Psoas muscle (tissue), 8 donors: ENCODE measurements at places on chromosomes 1 and 21.

DNA sequence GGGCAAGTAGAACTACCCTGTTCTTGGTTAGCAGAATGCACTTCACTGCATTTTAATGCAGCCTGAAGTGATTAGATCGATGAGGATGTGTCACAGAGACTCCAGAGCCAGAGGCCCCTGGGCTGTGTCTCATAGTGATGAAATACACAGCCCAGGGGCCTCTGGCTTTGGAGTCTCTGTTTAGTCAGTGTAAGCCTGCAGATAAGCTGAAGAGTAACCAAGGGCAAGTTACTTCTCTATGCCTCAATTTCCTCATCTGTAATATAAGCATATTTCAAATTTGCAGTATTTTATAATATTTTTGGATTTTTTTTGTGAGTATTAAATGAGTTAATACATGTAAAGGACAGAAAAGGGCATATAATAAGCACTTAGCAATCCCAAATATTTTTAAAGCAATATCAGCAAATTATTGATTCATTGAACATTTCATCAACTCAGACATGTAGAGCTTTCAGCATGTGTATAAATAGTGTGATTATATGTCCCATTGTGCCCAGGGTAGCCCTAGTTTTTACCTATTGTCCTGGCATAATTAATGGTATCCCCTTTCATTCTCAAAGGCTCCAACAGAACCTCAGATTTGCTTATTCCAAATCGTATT lies 23.6 kb upstream of the APOBEC4 start:
- DNase-seq, result no peak

- no peak for DNase-seq
Measured at GRCh38 chr1:55877437-55878232, 662.5 kb upstream of the USP24 start.

DNA sequence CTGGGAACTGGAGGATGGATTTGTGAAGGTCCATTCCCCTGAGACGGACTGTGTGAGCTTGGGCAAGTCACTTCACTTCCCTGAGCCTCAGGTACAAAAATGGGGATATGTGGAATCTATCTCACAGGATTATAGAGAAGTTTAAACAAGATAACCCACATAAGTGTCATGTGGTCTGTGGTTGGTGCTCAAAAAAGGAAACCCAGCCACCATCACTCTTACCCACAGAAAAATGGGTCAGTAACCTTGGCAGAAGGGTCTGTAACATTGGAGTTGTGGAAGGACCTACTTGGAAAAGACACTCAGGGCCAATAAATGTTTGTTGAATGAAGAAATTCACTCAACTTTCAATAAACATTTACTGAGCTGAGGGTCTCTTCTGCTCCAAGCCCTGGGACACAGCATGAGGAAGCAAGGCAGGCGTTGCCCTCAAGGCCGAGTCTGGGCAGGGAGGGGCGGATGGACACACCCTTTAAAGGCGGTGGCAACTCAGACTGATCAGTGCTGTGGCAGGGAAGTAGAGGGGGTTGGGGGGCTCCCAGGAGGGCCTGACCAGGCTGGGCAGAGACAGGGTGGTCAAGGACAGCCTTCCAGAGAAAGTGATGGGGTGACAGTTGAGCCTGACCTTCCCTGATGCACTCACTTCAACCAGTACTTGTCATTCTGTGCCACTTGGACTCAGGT lies 66.7 kb upstream of the ACOT11 start:
- no peak for DNase-seq

DNA sequence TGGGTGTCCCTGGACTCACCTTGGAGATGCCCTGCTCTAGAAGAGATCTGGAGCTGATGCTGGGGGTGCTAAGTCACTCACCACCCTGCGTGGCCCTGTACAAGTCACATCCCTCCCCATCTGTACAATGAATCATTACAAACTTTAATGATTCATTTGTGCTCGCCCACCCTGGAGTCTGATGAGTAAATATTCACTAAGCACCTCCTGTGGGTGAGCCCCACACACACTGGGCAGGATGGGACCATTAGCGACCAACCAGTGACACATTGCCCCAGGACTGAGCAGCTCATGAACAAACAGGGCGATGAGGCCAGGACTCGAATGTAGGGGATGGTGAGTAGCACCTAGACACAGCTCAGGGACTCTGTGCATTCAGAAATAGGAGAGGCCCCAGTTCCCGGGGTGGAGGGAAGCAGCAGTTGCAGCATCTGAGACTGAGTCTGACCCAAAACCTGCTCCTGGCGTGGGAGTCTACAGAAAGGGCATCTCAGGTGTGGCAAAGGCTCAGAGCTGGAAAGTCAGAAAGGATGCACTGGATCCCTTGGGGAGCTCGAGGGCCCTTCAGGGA lies 18.1 kb upstream of the PDZK1IP1 start:
- DNase-seq, result no peak

DNA sequence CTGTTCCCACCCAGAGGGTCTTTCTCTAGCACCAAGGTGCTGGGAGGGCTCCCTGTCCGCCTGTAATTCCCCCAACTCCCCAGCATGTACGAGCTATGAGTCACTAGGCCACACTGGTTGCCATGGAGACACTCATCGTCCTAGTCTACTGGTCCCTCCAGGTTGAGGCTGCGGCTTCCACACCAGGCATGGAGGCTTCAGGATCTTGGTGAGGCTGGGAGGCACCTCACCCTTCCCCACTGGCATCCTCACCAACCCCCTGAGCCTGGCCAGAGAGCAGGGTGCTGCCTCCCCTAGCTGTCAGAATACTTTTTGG lies 75.6 kb upstream of the KAZN start:
- peak; percentile 43 for DNase-seq

DNA sequence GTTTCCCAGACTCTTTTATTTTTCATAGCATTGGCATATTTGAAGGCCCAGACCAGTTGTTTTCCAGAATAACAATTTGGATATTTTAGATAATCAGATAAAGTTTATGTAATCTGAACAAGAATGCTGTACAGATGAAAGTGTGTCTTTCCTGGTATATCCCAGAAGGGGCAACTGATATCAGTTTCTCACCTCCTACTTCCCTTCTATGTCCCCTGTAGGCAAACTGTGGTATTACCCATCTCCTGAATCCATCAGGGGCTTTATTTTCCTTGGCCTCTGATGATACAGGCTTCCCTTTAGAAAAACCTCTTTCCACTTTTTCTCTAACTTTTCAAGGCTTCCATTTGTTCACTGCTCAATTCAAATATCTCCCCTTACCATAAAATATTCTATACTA lies 87.5 kb upstream of the RGS1 start:
- DNase-seq, result no peak

GRCh38 chr1:33946836-33947235 lies 83.0 kb downstream of the HMGB4 start:
- no peak for DNase-seq

GRCh38 chr1:61925591-61926298 lies 183.5 kb downstream of the PATJ start:
- DNase-seq, result no peak

- DNase-seq, result no peak
Measured at GRCh38 chr1:202585590-202585933, 124.7 kb downstream of the SYT2 start.

DNA sequence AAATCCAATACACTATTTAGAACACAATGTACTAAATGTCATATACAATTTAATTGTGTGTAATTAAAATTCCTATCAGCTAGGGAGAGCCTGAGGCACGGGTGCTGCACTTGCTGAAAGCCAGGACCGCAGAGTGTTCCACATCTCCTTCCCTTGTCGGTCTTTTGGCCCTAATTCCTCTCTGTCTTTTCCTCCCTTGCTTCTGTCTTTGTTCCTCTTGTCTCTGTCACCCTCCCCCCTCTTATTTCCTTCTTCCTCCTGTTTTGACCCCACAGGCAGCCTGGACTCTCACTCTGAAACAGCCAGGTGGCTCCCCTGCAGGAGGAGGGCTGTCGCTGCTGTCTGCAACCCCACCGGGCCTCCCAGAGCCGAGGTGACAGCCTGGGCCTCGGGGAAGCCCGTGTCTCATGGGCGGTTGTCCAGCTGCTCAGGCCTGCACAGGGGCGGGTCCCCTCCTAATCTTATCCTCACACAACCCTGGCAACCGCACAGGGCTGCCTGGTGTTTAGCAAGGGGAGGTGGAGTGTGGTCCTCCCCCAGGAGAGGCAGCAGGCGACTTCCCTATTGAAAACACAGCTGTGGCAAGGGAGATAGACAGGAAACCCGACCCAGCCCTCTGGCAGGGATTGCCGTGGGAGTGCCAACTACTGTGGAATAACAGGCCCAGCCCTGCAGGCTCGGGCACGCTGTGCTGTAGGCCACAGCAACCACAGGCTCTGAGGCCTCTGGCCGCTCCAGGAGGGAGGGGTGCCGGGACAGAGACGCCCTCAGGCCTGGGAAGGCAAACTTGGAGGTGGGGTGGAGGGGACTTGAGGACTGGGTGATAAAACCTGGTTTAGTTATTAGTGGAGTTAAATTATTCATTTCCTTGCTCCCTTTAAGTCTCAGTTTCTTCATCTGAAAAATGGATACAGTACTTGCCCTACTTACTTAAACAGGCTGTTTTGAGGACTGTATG lies 68.8 kb upstream of the WDR26 start:
- peak; percentile 88 for DNase-seq

GRCh38 chr1:195721210-195721971 lies 886.8 kb downstream of the KCNT2 start:
- no peak for DNase-seq

DNA sequence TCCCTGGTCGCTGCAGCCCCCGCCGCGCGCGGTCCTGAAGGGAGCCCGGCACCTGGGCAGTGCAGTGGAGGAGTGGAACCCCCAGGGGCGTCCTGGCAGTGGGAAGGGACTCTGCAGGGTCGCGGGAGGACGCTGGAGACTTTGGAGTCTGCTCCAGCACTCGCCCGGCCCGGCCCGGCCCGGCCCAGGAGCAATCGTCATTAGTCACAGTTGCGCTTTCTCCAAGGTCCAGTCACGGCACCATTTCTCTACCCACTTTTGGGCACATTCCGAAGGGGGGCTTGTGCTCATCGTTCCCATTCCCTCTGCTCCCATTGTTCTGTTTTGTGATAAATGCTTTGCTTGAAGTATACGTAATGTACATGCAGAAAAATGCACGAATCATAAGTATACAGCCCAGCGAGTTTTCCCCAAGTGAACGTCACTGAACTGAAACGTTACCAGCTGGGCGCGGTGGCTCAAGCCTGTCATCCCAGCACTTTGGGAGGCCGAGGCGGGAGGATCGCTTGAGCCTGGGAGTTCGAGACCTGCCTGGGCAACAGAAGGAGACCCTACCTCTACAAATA lies 999 bp downstream of the THAP3 start:
- no peak for DNase-seq

GRCh38 chr1:47507881-47508701 lies 70.2 kb downstream of the FOXD2 start:
- DNase-seq, result peak; percentile 62

DNA sequence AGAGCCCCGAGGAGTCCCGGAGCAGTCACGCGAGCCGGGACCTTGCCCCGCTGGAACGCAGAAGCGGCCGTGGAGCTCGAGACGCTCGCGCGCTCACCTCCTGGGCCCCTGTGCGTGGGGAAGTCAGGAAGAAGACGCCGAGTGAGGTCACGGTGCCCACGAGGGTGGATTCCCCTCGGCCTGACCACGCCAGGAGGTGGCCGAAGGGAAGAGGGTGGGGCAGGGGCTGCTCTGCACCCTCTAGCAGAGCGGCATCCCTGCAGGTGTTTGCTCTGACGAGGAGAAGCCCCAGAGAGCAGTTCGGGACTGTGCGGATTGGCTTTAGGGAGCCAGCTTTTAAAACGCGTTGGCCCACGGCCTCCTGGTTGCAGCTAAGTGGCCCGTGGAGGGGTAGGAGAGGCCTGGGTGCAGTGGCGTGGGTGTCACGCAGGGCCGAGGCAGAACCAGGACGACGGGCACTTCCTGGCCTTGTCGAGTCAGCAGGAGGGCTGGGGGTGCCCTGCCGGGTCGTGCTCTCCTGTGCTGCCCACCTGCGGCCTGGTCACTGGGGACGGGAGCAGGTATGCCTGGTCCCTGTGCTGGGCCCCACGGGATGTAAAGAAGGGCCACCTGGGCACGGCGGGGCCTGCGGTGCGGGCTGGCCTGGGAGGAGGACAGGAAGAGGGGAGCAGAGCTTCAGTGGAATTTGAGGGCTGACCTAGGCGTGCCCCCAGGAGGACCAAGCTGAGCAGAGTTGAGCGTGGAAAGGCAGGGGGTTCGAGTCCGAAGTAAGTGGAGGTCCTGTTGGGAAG lies 1.0 kb downstream of the PDXK start:
- peak; percentile 64 for DNase-seq

- DNase-seq, result no peak
Measured at GRCh38 chr1:221089803-221090202, 210.6 kb downstream of the HLX start.
